ENCODE measurements at places on chromosomes 6 and 20. TPM values are rescaled to one million over a fixed set of nuclear protein-coding genes. Genes with fewer than 3 reads are reported as not detected.

Gene ASIP
- not detected for total RNA-seq

Gene TBC1D32
- 32.2 TPM for total RNA-seq

Gene SAMD3
- total RNA-seq, result 6.1 TPM

Gene PGC
- 0.49 TPM for total RNA-seq

Gene LAMA4
- 19.7 TPM for total RNA-seq

Gene SPTLC3
- total RNA-seq, result 0.98 TPM

Gene SLC17A3
- total RNA-seq, result not detected

Gene CD109
- 3.0 TPM for total RNA-seq

Gene SCRT2
- 4.7 TPM for total RNA-seq

Gene MATN4
- total RNA-seq, result not detected

Gene UNC5CL
- 0.25 TPM for total RNA-seq

Gene ROS1
- under 0.01 TPM for total RNA-seq

Gene EMILIN3
- total RNA-seq, result 3.7 TPM

Data from temporal lobe (tissue), 4 donors.